Right ventricle myocardium inferior (tissue), 1 donor: ENCODE measurements at places on chromosomes 1 and 21. TPM values are rescaled to one million over a fixed set of nuclear protein-coding genes. Genes with fewer than 3 reads are reported as not detected.
A peak's percentile ranks its signal among the peaks of the same experiment; 100 is the strongest.

PEX19 gene
- 102 TPM for total RNA-seq

DNA sequence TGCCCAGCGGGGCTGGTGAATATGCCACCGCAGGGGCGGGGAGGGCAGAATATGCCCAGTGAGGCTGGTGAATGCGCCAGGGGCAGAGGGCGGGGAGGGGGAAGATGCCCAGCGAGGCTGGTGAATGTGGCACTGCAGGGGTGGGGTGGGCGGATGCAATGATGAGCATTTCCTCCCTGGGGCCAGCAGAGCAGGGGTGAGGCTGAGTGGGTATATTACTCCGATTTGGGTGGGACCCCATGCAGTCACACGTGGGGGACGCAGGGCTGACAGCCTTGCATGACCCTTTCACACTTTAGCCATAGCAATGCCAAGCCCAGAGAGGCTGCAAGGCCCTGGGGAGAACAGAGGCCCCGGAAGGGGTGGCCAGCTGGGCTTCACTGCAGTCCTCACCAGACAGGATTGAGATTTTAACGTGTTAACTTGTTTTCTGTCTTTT is 9.3 kb upstream of the SLX9 start:
- peak; percentile 73 for DNase-seq

- no peak for DNase-seq
These were observed 342.2 kb downstream of the OMA1 start for GRCh38 chr1:58204284-58204683.

GRCh38 chr1:2554621-2555387 is 1.4 kb upstream of the TNFRSF14 start:
- no peak for DNase-seq

HHIPL2 gene
- total RNA-seq, result not detected

- DNase-seq, result no peak
These were observed 132.6 kb downstream of the ETS2 start for GRCh38 chr21:38938343-38938742.

- DNase-seq, result no peak
These were observed 797.3 kb downstream of the PLA2G4A start for GRCh38 chr1:187626056-187626455.

DNA sequence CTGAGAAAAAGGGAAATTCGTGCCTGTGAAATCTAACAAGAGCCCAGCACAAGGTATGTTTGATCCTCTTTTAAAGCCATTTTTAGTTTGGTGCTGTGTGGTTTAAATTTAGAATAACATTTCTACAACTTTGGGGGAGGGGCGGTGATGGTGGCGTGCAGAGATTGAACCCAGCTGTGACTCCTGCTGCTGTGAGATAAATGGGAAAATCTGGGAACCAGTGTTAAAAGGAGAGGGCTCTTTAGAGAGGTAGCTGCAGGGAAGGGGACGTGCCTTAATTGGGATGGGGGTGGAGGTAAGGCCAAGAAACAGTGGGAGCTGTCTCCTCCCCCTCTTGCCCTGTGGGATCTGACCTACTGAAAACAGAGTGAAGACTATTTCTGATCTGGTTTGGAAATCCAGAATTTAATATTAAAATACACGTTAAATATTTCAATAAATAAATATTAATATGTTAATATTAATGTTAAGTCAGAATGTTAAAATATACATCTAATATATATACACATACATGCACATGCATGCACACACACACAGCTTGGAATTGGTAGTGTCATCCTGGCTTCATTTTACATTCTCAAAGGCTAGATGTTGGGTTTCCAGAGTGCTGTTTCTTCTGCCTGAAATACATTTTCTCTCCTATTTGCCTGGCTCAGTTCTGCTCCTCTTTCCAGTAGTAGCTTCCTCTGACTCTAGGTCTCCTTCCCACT is 30.1 kb upstream of the DNAJC6 start:
- DNase-seq, result no peak

- DNase-seq, result no peak
These were observed 5.2 kb downstream of the PRDX1 start for GRCh38 chr1:45516465-45516864.

IFNLR1 gene
- 2.8 TPM for total RNA-seq

ADAM30 gene
- total RNA-seq, result not detected

- no peak for DNase-seq
These were observed 73.2 kb upstream of the ADGRL4 start for GRCh38 chr1:79079770-79080169.

DNA sequence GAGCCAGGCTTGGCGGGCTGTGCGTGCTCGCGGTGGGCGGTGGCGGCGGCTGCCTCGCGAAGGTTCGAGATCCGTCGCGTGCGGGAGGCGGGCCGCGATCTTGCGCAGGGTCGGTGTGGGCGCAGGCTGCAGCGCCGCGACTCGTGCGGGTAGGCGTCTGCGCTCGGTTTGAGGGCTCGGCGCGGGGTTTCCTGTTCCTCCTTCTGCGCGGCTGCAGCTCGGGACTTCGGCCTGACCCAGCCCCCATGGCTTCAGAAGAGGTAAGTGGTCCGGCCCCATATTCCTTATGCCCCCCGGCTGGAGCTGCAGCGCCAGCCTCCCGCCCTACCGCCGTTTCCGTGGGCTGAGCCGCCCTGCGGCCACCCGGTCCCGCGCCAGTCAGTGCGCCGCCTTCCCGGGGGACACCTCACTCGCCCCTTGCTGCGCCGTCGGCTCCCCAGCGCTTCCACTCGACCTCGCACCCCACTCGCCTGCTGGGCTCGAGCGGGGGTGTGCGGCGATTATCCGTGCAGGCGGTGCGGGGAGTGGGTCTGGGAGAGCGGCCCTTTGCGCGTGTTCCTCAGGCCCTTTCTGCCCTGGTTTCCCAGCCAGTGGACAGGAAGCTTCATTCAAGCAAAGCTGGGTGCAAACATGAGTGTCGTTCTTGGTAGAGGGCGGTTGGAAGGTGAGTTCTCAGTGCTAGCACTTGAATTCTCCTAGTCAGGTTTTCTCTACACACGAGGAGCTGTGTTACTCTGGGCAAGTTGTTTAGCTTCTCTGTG is at the start of gene CACYBP:
CACYBP (plus strand) TSS at position 12 of the 761 bp plus-strand sequence; CDS start at position 246, 234 bp downstream.
- no peak for DNase-seq

DNA sequence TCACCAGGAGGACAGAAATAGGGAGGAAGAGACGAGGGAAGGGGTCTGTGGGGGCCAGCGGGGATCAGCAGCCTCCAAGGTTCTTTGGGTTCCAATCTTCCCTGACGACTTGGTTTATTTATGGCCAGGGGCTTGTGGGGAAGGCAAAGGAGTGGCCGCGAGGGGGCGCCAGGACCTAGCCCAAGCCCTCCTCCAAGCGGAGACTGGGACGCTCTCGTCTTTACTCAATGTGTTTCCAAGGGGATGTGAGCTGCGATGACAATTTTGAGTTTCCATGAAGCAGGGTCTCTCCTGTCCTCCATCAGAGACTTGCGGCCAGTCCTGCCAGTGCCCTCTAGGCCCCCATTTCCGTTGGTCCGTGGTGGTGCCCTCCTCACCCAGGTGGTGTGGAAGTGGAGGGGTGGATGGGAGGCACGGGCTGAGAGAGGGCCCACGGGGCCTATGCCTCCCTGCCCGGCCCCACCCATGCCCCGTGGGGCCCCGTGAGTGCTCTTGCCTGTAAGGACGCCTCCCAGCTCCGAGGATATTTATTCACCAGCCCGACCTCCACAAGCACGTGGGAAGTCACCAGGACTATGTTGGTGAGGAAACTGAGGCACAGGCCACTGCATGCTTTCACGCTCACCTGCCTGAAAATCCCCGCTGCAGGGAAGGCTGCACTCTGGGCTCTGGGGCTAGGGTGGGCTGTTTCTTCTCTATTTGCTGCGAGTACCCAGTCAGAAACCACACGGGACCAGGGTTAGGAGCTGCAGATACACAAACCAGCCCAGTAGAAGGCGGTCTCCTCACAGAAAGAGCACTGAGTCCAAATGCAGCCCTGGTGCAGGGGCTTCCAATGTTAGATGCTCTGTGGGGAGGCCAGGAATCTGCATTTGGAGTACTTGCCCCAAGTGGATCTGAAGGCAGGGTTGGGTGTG is 26.5 kb downstream of the DMRTB1 start:
- DNase-seq, result peak; percentile 85

LCE2C gene
- total RNA-seq, result not detected

DNA sequence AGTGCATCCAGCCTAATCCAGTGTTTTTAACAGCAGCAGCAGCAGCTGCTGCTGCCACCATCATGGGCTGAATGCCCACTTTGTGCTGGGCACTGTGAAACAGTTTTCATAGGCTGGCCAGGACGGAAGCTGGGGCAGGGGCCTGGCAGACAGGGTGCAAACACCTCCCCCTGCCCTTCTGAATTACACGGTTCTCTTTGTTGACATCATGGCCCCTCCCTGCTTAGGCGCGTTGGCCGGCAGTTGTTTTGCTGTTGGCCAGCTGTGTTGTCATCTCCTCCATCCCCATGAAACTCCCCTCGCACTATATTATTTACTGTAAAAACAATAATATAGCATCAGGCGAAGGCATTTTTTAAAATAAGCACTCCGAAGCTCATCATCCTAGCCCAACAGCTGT is 33.1 kb downstream of the PTPRU start:
- no peak for DNase-seq

GRCh38 chr1:26280333-26281042 is 602 bp downstream of the SH3BGRL3 start:
- DNase-seq, result peak; percentile 52

UTS2 gene
- not detected for total RNA-seq

DNA sequence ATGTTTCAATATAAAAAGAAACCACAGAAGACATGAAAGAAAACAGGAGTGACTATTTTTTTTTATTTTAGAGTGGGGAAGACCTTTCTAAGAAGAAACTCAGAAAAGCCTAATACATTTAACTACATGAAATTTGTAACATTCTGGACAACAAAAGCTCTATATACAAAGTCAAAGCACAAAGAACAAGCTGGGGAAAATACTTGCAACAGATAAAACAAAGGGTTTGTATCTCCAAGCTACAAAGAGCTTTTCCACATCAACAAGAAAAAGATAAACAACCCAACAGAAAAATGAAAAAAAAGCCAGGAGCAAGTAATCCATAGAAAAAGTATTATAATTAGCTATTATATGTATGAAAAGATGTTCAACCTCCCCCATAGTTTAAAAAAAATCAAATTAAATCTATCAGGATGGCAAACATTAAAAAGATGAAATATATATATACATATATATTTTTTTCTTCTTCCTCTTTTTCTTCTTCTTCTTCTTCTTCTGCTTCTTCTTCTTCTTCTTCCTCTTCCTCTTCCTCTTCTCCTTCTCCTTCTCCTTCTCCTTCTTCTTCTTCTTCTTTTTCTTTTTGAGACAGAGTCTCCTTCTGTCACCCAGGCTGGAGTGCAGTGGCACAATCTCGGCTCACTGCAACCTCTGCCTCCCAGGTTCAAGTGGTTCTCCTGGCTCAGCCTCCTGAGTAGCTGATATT is 49.1 kb upstream of the EPS8L3 start:
- no peak for DNase-seq

GRCh38 chr1:10549904-10550664 is 75.3 kb downstream of the PEX14 start:
- DNase-seq, result no peak

GRCh38 chr1:14822996-14823395 is 224.5 kb downstream of the KAZN start:
- DNase-seq, result no peak

DNA sequence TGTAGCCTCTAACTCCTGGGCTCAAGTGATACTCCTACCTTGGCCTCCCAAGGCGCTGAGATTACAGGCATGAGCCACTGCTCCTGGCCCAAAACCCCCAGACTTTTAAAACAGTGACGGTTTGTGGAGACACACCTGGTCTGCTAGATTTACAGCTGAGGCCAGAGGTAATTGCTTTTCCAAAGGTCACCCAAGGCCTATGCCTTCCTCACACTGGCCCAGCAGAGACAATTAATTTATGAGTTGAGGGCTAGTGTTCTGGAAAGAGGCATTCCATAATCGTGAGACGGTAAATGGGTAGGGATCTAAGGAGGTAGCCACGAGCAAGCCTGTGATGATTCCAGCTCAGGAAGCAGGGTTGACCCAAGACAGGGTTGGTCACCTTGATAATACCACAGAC is 12.4 kb upstream of the PARP1 start:
- DNase-seq, result no peak
